ENCODE measurements at places on chromosomes 6 and 20.
A peak's percentile ranks its signal among the peaks of the same experiment; 100 is the strongest.

DNA sequence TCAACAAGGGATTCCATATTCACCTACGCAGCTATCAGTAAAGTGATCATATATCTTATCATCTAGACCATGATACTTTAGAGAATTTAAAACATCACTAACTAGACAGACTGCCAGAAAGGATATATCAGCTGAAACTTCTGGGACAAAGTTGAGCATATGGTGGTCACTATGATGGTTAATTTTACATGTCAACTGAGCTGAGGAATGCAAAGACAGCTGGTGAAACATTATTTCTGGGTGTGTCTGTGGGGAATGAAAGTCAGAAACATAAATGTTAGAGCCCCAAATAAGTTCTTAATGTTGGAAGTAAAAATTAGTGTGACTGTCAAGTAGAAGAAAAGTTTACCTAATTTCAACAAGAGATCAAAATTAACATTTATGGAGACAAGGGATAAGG, 440.0 kb upstream of the IRAK1BP1 start:
- no peak for DNase-seq
- no peaks in the 10 kb centered on the region for H3K4me1 ChIP-seq
- H3K4me3 ChIP-seq, result no peak overlapping the region
- no peaks in the 10 kb centered on the region for H3K36me3 ChIP-seq
- no peak overlapping the region for H3K27ac ChIP-seq

DNA sequence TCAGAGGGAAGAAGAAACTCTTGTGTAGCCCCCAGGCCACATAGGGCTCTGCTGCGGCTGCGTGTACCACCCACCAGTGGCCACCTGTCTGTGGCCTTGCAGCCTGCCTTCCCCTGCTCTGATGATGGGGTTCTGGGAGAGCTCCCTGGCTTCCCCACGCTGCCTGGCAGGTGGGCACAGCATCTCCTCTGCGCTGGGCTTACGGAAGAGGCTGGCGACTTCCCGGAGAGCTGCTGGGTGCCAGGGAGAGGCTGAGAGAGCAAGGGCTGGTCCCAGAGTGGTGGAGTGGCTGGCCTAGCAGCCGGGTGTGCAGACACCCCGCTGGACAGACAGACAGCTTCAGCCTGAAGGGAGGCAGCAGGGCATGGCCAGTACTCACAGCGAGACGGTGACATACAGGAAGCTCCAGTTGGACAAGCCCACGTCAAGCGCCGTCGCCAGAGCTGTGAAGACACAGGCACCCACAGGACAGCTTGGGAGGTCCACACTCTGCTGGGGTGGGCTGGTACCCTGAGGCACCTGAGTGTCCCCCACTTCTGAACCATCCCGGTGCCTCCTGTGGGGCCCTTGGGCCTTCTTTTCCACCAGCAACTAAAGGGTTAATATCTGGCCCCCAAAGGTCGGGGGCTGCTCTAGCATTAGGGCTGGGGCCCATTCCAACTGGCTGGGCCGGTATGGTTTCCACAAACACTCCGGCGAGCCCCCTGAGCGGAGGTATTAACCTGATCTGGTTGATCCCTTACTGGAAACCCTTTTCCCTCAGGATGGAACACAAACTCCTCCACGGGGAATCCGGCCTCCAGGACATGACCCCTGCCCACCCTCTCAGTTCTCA, 48.1 kb upstream of the CDH22 start:
- H3K27ac ChIP-seq, result peak overlapping the region; percentile 86
- DNase-seq, result no peak

- H3K36me3 ChIP-seq, result no peaks in the 10 kb centered on the region
- H3K4me3 ChIP-seq, result no peak overlapping the region
- no peak overlapping the region for H3K27ac ChIP-seq
- peaks cover 23% of the 10 kb centered on the region for H3K4me1 ChIP-seq
- H3K27me3 ChIP-seq, result no peaks in the 10 kb centered on the region
- no peak for DNase-seq
Observed at GRCh38 chr6:105014448-105014847, 57.5 kb downstream of the LIN28B start.

DNA sequence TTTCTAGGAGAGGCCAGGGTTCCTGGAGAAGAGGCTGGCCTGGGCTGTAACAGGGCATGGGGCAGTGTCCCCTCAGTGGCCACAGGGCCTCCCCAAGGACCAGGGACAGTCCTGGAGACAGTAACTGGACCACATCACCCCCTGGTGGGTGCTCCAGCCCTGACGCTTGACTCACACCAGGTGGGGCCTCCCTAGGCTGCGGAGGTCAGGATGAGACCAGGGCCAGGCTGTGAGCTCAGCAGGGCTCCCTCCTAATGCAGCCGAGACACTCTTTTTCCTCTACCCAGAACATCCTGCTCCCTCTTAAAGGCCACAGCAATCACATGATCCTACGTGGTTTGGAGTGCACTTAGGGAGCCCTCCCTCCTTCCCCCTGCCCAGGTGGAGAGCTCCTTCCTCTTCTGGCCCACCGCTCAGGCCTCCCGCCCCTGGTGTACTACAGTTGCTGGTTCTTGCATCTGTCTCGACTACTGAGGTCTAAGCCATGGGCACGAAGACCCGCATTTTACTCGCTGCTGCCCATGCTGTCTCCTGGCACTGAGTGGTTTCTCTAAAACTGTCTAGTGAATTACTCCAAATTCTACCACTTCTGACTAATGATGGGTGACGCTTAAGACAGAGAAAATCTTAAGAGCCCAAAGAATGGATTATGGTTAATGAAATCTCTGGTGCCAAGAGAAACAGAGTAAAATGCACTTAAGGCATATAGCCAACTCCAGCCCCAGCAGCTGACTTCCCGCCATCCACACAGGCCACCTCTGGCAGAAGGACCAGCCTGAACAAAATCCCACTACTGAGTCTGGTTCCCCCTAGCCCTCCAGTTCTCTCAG, 166.1 kb upstream of the CST7 start:
- H3K4me3 ChIP-seq, result no peak overlapping the region
- DNase-seq, result peak; percentile 56
- H3K27ac ChIP-seq, result no peak overlapping the region
- no peaks in the 10 kb centered on the region for H3K27me3 ChIP-seq
- no peaks in the 10 kb centered on the region for H3K36me3 ChIP-seq
- H3K4me1 ChIP-seq, result no peaks in the 10 kb centered on the region

GRCh38 chr6:54288474-54288873, 19.8 kb upstream of the TINAG start:
- H3K27me3 ChIP-seq, result no peaks in the 10 kb centered on the region
- no peak overlapping the region for H3K4me3 ChIP-seq
- no peak overlapping the region for H3K27ac ChIP-seq
- no peaks in the 10 kb centered on the region for H3K4me1 ChIP-seq

DNA sequence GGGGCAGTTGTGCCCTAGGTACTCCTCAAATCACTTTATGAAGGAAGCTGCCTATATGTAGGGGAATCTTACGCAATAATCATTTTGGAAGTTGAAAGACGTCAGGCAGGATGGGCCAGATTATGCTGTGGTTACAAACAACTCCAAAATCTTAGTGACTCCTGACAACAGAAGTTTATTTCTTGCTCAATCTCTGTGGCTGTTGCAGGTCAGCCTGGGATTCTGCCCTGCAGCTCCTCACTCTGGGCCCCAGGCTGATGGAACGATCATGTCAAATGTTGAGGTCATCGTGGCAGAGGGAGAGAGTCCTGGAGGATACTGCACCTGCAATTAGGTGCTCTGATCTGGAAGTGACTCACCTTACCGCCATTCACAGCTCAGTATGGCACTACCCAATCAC, 88.4 kb downstream of the ZDHHC14 start:
- H3K36me3 ChIP-seq, result no peaks in the 10 kb centered on the region
- no peaks in the 10 kb centered on the region for H3K4me1 ChIP-seq
- H3K27me3 ChIP-seq, result no peaks in the 10 kb centered on the region
- H3K4me3 ChIP-seq, result no peak overlapping the region

GRCh38 chr6:36651659-36652379, 26.7 kb upstream of the CDKN1A start:
- no peaks in the 10 kb centered on the region for H3K4me1 ChIP-seq
- H3K27ac ChIP-seq, result no peak overlapping the region
- no peaks in the 10 kb centered on the region for H3K27me3 ChIP-seq
- DNase-seq, result no peak
- no peak overlapping the region for H3K4me3 ChIP-seq
- no peaks in the 10 kb centered on the region for H3K36me3 ChIP-seq

- no peak for DNase-seq
- H3K27ac ChIP-seq, result no peak overlapping the region
- no peaks in the 10 kb centered on the region for H3K36me3 ChIP-seq
- no peak overlapping the region for H3K4me3 ChIP-seq
- peaks cover 22% of the 10 kb centered on the region for H3K4me1 ChIP-seq
Observed at GRCh38 chr20:62524505-62524911, 48.7 kb upstream of the GATA5 start.

GRCh38 chr6:21198032-21198640, 395.4 kb upstream of the SOX4 start:
- H3K27me3 ChIP-seq, result no peaks in the 10 kb centered on the region
- DNase-seq, result no peak
- no peak overlapping the region for H3K27ac ChIP-seq

- H3K36me3 ChIP-seq, result no peaks in the 10 kb centered on the region
- DNase-seq, result no peak
- no peak overlapping the region for H3K27ac ChIP-seq
- no peaks in the 10 kb centered on the region for H3K4me1 ChIP-seq
- H3K4me3 ChIP-seq, result no peak overlapping the region
- H3K27me3 ChIP-seq, result no peaks in the 10 kb centered on the region
Observed at GRCh38 chr6:130725551-130725950, 101.7 kb upstream of the SMLR1 start.

DNA sequence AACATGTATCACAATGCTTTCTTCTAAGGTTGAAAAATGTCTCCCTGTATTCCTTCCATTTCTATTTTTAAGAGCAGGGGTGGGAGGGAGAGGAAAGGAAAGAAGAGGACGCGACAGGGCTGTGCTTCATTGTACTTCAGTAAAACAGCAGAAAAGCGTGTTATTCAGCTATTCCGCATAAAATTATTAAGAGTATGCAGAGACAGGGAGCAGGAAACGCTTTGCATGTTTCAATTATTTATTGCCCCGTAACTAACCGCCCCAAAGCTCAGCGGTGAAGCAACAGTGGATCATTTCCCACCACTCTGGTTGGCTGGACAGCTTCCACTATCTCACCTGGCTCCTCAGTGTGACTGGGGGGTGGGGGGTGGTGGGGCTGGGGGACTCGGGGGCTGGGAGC, 188.9 kb downstream of the TTLL2 start:
- no peak overlapping the region for H3K4me3 ChIP-seq
- H3K36me3 ChIP-seq, result no peaks in the 10 kb centered on the region
- H3K4me1 ChIP-seq, result no peaks in the 10 kb centered on the region
- no peaks in the 10 kb centered on the region for H3K27me3 ChIP-seq
- no peak for DNase-seq

DNA sequence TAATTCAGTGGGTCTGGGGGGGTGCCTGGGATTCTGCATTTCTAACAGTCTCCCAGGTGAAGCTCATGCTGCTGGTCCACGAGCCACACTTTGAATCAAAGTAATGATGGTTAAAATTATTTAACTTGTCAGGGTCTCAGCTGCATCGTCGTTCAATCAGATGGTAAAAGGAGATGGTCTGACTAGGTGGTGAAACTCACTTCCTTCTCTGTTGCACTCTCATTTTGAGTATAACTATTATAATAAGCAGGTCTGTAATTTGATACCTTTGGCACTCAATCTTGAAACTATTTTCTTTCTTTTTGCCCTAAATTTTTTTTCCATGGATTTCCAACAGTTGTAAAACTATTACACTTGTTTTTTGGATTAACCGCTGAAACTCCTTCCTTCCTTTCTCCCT, 292.5 kb downstream of the FARS2 start:
- no peak overlapping the region for H3K4me3 ChIP-seq
- H3K27ac ChIP-seq, result no peak overlapping the region
- no peaks in the 10 kb centered on the region for H3K36me3 ChIP-seq
- DNase-seq, result no peak
- no peaks in the 10 kb centered on the region for H3K27me3 ChIP-seq

- H3K27me3 ChIP-seq, result no peaks in the 10 kb centered on the region
- no peak overlapping the region for H3K27ac ChIP-seq
- H3K36me3 ChIP-seq, result no peaks in the 10 kb centered on the region
Observed at GRCh38 chr6:144395826-144396225, 110.7 kb downstream of the UTRN start.

- peaks cover 21% of the 10 kb centered on the region for H3K4me1 ChIP-seq
- H3K4me3 ChIP-seq, result no peak overlapping the region
- H3K36me3 ChIP-seq, result no peaks in the 10 kb centered on the region
- H3K27me3 ChIP-seq, result no peaks in the 10 kb centered on the region
Observed at GRCh38 chr6:111200350-111201243, 113.3 kb downstream of the SLC16A10 start.

DNA sequence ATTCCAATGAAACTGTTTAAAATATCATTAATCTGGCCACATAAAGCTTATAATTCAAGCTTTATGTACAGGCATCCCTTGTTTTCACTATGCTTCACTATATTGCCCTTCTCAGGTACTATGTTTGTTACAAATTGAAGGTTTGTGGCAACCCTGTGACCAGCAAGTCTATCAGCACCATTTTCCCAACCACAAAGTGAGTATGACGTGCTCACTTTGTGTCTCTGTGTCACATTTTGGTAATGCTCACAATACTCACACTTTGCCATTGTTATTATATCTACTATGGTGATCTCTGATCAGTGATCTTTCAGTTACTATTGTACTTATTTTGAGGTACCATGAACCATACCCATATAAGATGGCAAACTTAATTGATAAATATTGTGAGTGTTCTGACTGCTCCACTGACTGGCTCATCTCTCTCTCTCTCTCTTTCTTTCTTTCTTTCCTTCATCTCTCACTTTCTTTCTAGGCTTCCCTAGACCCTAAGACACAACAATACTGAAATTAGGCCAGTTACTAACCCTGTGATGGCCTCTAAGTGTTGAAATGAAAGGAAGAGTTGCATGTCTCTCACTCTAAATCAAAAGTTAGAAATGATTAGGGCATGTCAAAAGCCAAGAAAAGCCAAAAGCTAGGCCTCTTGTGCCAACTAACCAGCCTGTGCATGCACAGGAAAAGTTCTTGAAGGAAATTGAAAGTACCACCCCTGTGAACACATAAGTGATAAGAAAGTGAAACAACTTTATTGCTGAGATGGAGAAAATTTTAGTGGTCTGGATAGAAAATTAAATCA, 227.9 kb downstream of the BCAS1 start:
- peaks cover 46% of the 10 kb centered on the region for H3K4me1 ChIP-seq
- H3K36me3 ChIP-seq, result no peaks in the 10 kb centered on the region
- DNase-seq, result no peak
